ENCODE measurements at places on chromosomes 12 and 14.

GRCh38 chr12:4148418-4149056 lies 125.0 kb upstream of the CCND2 start:
- DNase-seq = no peak

GRCh38 chr14:26738571-26738970 lies 140.7 kb upstream of the NOVA1 start:
- no peak for DNase-seq

- no peak for DNase-seq
Measured at GRCh38 chr14:77979666-77980351, 179.9 kb downstream of the ADCK1 start.

GRCh38 chr12:6207259-6207925 lies 7.2 kb downstream of the CD9 start:
- DNase-seq = no peak

DNA sequence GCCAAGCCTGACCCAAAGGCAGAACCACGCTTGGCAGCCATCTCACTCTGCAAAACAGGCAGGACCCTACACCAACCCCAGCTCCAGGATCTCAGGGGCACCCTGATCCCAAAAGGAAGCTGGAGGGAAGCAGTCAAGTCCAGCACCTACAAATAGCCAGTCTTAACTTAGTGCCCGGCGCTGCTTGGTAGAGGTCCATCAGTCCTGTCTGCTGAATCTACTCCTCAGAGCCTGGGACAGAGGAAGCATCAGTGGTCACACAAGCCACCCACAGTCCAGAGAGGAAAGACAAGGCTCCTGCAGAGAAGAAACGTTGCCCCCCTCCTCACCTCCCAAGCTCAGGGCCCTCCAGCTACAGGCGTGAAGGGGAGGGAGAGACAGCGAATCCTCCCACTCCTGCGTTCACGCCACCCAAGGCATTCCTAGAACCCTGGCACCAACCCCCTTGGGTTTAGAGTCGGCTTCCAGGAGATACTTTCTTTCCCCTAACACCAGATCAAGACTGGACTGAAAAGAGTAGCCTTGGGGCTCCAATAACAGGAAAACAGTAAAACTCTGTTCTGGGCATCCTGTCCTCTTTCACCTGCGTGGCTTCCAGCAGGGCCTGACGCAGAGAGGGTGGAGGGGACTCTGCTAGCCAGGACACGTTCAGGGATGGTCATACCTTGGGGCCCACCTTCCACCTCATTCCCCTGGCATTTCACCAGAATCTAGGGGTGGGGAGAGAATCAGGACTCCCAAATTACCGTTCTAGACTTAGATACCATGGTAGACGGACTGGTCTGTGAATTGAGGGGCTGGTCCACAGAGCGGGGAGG lies 1.2 kb downstream of the PXN start:
- no peak for DNase-seq

DNA sequence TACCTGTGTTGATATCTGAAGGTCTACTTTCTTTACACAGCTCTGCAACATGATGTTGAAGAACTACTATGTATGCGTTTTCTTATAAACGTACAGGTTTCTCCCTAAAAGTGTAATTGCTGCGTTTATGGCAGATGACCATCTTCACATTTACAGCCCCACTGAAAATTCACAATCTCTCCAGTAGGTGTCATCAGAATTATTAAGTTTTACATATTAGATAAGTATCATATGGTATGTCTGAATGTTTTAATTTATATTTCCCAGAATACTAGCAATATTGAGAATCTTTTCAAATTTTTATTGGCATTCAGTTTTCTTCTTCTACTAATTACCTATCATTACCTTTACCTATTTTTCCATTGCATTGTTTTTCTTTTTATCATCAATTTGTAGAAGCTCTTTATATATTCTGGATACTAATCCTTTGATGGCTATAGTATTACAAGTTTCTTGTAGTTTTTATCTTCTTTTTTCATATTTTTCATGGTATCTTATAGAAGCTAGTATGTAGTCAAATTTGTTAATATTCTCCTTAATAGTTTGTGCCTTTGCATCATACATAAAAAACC lies 123.5 kb downstream of the CAPZA3 start:
- no peak for DNase-seq

- DNase-seq = no peak
Measured at GRCh38 chr12:78430551-78430950, 434.0 kb upstream of the SYT1 start.

DNA sequence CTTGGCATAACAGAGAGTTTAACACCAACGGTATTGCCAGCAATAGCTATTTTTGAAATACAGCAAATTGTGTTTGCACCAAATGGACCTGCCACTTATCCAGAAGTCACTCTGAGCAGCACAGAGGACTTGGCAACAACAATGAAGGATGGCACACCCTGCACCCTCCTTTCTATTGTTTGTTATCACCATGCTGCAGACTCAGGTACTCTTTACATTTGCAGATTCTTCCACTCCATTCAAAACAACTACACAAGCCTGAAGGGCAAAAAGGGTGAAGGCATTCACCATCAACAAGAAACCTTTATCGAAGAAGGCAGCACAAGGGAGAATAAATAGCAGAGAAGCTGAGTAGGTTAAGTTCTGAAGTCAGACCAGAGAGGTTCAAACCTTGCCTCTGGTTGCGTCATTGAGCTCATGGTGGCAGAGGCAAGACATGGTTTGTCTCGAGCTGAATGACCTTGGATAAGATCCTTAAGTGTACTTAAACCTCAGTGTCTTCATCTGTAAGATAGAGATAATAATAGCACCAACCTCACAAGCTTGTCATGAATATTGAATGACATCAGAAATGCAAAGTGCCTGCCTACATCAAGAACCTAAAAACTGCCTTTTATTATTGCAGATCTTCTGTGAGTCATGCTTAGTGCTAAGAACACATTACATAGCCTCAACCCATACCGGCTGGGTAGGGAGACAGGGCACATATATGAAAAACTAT lies 1.4 kb upstream of the ACSM4 start:
- DNase-seq = no peak

GRCh38 chr14:68694516-68695235 lies 98.2 kb downstream of the ZFP36L1 start:
- DNase-seq = no peak

- no peak for DNase-seq
Measured at GRCh38 chr14:72568296-72568992, 325.5 kb downstream of the DPF3 start.

DNA sequence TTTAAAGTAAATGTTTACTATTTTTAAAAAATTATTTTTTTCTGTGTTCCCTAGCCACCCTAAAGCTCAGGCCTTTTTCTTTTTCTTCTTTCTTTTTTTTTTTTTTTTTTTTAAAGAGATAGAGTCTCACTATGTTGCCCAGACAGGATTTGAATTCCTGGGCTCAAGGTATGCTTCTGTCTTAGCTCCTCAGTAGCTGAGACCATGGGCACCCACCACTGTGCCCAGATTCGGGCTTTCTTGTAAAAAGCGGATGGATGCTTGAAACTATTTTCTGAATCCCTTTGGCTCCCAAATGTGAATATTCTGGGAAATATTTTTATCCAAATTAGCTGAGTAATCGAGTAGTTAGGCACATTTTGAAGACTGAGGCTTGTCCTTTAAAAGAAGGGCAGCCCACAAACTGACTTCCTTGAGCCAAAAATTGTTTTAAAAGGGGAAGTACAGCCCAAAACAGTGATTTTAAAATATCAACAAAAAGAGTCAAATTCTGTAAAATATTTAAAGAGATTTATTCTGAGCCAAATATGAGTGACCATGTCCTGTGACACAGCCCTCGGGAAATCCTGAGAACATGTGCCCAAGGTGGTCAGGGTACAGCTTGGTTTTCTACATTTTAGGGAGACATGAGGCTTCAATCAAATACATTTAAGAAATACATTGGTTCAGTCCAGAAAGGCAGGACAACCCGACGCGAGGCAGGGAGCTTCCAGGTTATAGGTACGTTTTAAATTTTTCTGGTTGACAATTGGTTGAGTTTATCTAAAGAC lies 28.8 kb upstream of the HIGD1C start:
- DNase-seq = no peak

DNA sequence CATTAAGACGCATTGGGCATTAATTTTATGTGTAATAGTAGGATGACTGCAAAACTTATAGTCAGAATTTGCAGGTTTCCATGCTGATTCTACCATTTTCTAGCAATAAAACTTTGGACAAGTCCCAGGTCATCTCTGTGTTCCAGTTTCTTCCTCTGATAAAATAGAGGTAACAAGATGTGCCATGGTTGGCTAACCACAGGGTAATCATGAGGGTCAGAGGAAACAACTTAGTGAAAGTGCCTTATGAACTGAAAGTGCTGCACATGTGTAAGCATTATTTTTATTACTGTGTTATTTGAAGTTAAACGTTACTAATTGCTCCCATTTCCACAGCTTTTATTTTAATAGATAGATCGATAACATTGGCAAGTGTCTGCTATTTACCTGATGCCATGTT lies 21.1 kb downstream of the SMCO2 start:
- no peak for DNase-seq

GRCh38 chr12:50985322-50985721 lies 33.0 kb downstream of the HIGD1C start:
- DNase-seq = no peak

GRCh38 chr12:12384571-12385340 lies 27.9 kb downstream of the BORCS5 start:
- DNase-seq = no peak

DNA sequence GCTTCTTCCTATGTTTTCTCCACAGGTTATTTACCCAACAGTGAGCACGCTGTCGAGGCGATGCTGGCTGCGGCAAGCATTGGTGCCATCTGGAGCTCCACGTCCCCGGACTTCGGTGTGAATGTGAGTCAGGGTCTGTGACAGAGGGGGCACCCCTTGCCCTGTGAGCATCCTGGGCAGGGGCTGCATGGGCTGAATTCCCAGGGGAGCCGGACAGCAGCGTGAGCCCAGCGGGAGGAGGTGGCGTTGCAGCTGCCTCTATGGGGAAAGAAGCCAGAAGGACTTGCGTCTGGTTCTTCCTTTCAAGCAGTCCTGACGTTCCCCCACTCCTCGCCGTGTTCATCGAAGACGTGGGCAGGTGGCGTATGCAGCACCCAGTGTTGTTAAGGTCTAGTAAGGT lies 26.2 kb downstream of the AACS start:
- DNase-seq = no peak

DNA sequence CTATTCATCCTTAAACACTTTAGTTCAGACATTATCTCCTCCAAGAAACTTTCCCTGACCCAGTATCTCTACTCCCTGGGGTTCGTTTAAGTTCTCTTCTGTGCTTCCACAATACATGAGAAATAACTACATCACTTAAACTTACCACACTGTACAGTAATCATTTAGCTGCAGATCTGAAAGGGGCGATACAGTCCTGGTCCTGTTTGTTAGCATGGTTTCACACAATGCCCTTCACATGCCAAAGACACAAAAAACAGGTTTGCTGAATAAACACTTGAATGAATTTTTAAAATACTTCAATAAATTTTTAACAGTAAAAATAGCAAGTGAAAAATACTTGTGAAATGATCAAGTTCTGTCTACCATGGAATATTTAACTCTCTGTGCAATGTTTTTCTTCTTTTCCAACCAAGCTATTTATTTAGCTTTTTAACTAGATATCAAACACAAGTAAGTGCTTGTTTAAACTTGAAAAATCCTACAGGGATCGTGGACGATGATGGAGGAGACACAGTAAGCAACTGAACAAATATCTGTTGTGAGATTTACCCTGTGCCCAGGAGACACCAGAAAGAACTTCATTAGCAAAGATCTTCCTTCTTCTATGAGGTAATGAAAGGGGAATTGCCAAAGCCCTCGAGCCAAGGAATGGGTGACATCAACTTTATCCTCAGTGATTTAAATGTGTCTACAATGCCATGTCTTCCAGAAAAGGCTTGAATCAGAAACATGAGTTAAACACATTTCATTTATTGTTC lies 255.6 kb upstream of the GRIP1 start:
- no peak for DNase-seq

GRCh38 chr14:86003998-86004397 lies 474.1 kb downstream of the FLRT2 start:
- no peak for DNase-seq

DNA sequence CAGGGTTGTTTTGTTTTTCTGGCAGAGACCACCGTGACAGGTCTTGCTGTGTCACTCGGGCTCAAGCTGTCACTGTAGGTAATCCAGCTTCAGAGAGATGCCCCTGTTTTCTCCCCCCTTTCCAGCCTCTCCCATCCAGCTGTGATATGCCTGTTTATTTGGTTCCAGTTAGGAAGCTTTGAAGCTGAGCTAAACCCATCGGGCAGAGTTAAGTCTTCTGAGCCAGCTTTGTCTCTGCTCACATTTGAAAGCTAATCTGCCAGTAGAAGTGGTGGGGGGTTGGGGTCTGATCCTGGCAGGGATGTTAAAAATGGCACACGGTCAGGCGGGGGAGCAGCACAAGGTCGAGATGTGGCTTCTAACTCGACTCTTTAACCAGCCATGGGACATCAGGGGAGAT lies 130.0 kb downstream of the TSPAN9 start:
- DNase-seq = no peak

GRCh38 chr14:95463171-95463901 lies 53.1 kb downstream of the SYNE3 start:
- peak; percentile 100 for DNase-seq

- no peak for DNase-seq
Measured at GRCh38 chr12:94596596-94596995, 53.8 kb downstream of the TMCC3 start.

- DNase-seq = no peak
Measured at GRCh38 chr14:76770521-76771436, 9.5 kb downstream of the VASH1 start.

GRCh38 chr14:56081139-56081538 lies 37.1 kb upstream of the PELI2 start:
- DNase-seq = no peak

DNA sequence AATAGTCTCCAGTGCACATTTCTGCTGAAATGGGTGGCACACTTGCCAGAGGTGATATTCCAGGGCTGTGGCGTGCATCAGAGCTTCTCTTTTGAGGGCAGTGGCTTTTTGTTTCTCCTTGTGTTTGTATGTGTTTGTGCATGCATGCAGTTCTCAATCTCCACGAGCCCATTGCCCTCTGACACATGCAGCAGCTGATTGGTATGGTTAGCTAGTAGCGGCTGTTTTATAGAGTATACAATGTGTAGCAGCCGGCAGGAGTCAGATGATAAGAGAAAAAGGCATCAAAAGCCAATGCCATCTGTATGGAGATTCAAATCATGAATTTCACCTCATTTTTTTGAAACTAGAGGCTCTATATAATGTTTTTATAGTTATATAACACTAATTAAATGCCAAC lies 616.9 kb upstream of the STXBP6 start:
- no peak for DNase-seq

GRCh38 chr12:32253154-32253790 lies 146.1 kb upstream of the FGD4 start:
- no peak for DNase-seq

DNA sequence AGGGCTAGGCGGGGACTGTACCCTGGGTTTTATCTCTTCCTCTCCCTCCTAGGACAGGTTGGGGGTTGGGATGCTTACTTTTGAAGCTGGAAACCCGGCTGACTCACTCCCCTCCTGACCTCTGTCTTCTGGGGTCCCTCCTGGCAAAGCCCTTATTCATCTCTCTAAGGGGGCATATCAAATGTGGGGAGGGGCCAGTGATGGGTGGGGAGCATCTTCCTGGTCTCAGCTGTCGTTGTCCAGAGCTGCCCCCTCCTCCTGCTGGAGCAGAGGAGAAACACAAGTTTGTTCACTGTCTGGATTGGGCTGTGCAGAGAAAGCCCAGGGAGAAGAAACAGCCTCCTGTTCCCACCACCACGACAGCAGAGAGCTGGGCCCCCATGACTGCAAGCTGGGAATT lies 85.8 kb downstream of the TNFAIP2 start:
- no peak for DNase-seq

Measured in COR-L47 (cell line).